ENCODE measurements at places on chromosomes 7 and 10.

GRCh38 chr10:79392020-79392398 lies 44.7 kb downstream of the PPIF start:
- DNase-seq, result no peak

DNA sequence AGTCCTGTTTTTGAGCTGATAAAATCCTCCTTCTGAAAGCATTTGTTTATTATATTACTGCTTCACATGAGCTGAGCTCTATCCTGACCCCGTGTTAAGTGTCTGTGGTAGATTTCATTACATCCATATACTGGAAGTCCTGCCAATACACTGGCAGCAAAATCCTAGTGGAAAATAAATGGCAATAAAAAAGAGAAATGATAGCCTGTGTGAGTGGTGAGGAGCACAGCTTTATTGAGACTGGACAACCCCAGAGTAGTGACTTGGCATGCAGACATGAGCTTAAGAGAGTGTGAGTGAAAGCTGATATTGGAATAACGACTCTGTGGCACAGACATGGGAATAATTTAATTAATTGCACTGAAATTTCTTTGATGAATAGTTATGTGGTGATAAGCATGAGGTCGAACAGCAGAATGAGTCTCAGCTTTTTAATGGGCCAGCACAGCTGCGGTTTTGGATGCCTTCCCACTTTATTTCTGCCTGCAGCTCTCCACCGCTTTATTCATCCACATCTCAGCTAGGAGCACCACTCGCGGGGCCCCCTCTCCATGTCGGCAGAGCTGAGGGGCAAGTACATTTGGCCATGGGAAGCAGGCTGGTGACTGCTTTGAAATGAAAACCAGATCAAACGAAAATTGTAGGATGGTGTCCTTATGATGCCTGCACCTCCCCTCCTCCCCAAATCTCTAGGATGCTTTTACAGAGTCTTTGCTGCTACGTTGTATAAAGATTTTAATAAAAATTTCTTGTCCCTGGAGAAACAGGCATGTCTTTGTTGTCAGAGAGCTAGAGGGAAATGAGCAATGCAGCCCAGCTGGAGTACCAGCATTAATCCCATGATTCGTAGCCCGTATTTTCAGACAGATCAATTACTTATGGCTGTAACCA lies 494.3 kb downstream of the AUTS2 start:
- peak; percentile 94 for DNase-seq

DNA sequence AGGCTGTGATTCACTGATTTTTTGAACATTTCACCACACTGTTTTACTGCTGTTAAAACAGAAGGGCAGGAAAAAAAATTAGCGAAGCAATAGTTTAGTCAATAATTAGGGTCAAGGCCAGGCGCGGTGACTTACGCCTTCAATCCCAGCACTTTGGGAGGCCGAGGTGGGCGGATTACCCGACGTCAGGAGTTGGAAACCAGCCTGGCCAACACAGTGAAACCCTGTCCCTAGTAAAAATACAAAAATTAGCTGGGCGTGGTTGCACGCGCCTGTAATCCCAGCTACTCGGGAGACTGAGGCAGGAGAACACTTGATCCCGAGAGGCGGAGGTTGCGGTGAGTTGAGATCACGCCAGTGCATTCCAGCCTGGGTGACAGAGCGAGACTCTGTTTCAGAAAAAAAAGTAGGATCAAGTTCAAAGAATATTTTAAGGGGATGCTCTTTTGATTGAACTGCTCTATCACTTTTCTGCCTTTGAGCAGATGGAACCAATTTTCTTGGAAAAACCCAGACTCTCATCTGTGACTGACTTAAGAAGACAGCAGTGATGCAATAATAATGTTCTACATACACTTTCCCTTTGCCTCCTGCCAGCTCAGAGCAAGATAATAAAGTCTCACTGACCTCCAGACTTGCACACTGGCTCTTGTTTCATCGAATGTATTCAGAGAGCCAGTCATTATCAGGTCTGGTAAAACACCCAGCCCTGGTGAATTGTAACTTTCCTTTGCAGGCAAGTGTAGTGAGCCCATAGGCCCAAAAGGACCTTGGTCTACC lies 1.6 kb upstream of the PPA1 start:
- DNase-seq, result peak; percentile 78

- no peak for DNase-seq
Measured at GRCh38 chr10:59905066-59905730, 1.2 kb downstream of the CCDC6 start.

DNA sequence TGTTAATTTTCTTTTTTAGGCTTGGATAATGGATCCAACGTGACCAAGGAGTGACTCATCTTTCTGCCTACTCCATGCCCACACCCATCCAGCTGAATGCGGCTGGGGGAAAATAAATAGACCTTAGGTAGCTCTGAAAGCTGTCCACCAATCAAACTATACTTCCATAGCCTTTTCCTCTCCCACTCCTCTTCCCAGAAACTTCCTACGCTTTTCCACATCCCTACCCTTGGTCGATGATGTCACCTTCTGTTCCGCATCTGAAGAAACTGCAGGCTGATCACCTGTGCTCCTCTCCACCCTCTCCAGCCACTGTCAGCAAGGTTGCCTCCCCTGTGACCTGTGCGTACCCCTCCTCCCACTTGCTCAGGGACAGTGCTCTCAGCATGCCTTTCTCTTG lies 359.8 kb upstream of the KLF6 start:
- DNase-seq, result peak; percentile 4

DNA sequence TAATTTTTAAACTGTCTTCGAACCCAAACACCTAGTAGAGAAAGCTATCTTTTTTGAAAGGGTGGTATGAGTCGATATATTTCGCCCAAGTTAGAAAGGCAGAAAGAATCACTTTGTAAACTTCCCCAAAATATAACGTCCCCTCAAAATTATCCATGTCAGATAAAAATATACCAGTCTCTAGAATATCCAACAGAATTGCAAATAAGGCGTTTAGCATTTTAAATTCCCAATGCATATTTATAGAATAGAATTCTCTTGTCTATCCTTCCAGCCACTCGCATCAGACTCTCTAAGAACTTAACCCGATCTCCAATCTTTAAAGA lies 2.1 kb downstream of the CTBP2 start:
- DNase-seq, result no peak

GRCh38 chr10:44424298-44424697 lies 39.4 kb upstream of the CXCL12 start:
- DNase-seq, result no peak

DNA sequence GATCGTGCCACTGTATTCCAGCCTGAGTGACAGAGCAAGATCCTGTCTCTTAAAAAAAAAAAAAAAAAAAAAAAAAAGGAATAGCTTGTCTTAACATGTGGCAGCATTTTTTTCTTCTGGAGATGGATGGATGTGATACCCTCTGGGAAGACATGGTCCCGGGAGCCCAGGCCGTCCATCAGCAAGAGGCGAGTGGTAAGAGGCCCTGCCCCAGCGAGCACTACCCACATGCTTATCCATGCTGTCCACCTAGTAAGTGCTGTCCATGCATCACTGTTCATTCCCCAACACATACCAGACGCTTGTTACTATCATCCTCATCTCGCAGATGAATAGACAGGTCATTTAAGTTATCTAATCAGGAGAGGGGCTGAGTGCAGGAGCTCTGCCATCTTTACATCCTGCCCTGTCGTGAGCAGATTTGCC lies 12.9 kb downstream of the ATP6V1F start:
- DNase-seq, result no peak

DNA sequence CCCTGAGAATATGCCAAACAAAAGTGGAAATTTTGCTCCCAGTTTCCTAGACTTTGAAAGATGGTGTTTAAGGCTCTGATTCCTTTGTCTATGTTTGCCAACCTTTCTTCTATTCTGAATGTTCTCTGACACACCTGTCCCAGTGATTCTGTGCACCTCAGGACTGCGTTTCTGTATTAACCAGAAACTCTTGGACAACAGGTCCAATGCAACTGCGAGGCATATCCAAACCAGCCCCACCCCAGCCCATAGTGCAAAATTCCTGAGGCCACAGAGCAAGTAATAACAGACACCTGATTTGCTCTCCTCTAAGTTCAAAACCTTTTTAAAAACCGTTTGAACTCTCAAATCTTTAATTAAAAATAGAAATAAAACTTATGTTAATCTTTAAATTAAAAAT lies 37.0 kb upstream of the MSRB2 start:
- DNase-seq, result no peak

GRCh38 chr10:78260141-78260540 lies 226.5 kb downstream of the RPS24 start:
- peak; percentile 28 for DNase-seq

DNA sequence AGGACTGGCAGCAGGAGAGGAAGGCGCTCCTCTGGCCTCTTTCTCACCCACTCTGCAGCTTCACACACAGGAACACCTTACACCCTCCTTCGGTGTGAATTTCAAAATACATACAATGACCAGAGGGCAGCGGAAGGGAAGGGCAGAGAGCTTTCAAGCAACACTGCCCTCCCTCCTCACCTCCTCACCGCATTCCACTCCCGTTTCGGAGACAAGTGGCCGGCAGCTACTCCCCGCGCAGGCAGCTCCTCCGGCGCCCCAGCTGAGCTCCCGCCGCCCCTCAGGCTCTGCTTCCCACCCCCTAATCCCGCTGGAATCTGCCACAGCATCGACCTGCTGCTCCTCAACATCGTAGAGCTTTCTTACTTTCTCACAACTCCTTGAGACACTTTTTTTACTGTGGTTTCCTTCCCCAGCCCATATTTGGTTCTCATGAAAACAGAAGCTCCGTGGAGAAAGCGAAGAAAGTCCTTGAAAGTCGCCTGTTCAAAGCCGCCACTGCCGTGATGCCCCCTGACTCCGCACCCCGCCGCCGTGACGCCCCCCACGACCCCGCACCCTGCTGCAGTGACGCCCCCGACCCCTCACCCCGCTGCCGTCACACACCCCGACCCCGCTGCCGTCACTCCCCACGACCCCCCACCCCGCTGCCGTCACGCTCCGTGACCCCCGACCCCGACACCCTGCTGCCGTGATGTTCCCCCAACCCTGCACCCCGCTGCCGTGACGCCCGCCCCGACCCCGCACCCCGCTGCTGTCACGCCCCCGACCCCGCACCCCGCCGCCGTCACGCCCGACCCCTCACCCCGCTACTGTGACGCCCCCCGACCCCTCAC lies 14.6 kb upstream of the GPER1 start:
- no peak for DNase-seq

- DNase-seq, result no peak
Measured at GRCh38 chr7:82669141-82669540, 225.6 kb upstream of the CACNA2D1 start.

DNA sequence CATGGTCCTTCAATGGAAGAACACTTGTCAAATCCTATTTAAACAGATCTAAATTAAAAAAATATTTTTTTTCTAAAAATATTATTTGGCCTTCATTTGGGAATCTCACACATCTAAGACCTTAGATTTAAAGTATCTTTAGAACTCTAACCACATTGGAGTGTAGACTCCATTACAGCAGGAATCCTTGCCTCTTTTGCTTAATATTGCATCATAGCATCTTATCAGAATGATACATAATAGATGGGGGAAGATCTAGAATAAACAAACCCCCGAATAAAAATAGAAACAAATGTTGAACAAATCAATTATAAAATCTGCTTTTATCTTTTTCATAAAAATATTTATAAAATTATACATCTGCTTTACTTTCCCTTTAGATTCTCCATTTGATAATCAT lies 27.6 kb upstream of the EPC1 start:
- DNase-seq, result no peak

- no peak for DNase-seq
Measured at GRCh38 chr7:76196786-76197185, 4.9 kb upstream of the SRRM3 start.

GRCh38 chr10:114021154-114021553 lies 22.5 kb upstream of the ADRB1 start:
- DNase-seq, result no peak

DNA sequence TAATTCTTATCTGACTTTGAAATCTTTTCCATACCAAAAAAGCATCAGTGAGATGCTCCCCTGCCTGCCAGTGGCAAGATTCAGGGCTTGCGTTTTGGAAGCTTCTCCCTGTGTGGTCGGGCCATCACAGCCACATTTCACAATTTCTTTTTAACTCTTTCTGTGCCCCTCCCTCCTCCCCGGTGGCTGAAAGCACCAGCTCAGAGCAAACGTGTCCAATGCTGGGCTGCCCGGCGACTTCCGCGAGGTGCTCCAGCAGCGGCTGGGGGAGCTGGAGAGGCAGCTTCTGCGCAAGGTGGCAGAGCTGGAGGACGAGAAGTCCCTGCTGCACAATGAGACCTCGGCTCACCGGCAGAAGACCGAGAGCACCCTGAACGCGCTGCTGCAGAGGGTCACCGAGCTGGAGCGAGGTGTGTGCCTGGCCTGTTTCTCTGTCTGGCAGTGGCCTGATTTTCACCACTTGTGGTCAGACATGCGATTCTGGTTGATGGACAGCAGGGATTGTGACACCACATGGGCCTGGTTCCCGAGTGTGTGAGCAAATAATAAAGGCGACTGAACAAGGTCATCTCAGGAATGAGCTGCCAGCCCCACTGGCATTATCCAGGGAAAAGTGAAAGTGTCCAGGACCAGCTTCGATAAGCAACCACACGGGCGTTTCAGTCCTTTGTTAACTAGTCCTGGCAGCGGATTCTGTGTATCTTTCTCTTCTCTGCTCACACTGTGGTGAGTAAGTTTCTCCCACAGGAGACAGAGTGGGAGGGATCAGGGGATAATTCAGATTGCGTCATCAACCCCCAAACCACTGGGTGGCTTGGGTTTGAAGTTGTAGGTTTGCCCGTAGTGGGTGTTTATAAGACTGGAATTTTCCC lies 2.6 kb downstream of the NPTX2 start:
- peak; percentile 5 for DNase-seq

GRCh38 chr10:24716295-24716694 lies 7.4 kb downstream of the ARHGAP21 start:
- DNase-seq, result no peak

GRCh38 chr7:4796453-4796852 lies 21.0 kb downstream of the AP5Z1 start:
- no peak for DNase-seq

DNA sequence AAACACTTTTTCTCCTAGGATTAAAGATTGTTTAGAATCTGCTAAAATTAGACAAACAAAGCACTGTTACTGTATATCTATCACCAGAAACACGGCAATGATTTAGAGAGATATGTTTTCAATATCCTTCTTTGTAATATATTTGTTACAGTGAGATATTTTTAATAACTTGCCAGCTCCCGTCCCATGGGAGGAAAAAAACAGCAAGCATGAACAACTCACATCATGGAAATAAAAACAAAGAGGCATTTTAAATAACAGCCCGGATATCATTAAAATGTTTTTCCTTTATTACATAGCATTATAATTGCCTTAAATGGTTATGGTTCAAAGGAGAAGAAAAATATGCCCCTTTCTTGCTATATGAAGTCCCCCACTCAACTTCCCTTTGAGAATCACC lies 272.1 kb downstream of the BMPER start:
- DNase-seq, result no peak

DNA sequence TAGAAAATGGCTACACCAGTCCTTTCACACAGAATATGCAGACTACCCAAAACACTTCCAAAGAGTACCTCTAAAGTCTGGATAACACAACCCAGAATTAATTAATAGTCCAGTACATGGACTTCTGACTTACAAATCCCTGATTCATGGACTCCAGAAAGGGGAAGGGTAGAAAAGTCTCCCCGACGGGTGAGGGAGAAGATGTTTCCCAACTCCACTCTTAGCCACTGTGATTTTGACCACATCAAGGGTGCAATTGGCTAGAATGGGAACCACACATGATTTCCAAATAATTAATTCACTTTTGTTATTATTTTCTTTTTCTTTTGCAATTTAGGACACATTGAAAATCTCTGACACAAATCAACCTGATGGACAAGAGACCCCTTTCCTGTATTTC lies 1.4 kb downstream of the TMEM130 start:
- no peak for DNase-seq

- DNase-seq, result no peak
Measured at GRCh38 chr7:20545016-20545415, 70.5 kb upstream of the ABCB5 start.

All from fibroblast of skin of right biceps (primary cell).